ENCODE measurements at places on chromosomes 2 and 18.

DNA sequence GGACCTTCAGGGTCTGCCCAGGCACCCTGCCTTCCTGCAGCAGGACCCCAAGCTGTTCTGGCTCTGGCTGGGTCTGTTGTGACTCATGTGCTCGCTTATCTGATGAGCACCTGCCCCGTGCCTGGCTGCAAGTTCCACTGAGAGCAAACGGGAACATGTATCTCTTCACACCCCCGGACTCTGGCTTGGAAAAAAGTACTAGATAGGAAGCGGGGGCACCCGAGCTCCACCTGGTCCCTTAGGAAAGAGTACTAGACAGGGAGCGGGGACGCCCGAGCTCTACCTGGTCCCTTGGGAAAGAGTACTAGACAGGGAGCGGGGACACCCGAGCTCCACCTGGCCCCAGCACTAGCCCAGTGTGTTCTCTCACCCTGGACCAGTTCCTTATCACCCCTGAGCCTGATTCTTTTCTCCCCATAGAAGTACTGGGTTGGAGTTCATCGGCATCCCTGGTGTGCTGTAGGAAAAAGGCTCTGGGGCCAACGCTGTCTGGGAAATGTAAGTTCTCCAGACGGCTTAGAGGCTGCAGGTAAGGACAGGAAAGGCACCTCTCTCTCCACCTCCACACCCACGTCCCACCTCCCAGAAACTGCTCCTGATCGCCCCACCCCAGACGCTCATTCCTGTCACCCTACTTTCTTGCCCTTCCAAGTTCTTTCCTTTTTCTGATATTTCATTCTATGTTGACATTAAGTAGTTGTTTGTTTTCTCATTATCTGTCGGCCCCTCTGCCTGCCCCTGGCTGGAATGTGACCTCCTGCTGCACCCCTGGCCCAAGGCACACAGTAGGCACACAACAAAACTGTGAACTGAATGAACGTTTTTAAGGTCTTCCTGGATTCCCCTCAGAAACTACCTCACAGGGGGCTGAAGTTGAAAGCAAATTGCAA is 40.2 kb downstream of the HDAC4 start:
- no peak overlapping the region for H3K4me3 ChIP-seq
- H3K27ac ChIP-seq = no peak overlapping the region

DNA sequence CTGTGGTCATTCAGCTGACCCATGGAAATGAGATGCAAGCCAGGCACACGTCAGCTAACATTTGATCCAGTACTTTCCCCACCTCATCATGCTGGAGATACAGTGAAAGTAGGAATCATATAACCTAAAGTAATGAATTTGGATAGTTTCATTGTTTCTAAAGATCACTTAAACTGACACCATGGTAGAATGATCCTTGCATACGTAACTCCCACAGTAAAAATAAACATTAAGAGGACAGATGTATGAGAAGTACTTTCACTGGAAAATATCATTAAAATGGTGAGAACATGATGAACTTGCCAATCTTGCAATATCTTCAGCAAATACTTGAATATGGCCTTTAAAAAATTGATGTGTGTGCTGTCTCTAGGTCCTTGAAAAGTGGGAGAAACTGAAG is 85.4 kb downstream of the MAIP1 start:
- peaks cover 2% of the 10 kb centered on the region for H3K4me1 ChIP-seq
- no peak for DNase-seq
- H3K4me3 ChIP-seq = no peak overlapping the region

DNA sequence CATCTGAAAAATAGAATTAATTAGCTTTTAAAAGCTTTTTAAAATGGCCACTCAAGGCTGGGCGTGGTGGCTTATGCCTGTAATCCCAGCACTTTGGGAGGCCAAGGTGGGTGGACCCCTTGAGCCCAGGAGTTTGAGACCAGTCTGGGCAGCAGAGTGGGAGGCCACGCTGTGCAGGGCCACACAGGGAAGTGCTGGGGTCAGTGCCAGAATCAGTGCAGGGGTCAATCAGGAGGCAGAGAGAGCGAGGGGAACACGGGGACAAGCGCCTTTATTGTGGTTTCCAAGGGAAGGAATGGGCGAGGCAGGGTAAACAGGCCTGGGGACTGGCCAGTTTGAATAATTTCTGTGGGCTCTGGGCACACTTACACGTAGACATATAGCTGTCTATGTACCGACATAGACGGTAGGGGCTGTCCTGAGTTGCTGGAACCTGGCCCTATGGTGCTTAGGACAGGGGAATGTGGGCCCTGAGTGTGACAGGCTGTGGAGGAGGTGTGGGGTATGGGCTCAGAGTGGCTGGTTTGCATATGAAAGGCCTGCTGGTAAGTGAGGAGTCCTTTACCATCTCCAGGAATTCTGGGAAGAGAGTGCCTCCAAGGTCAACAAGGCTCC is 42.9 kb downstream of the DYSF start:
- no peaks in the 10 kb centered on the region for H3K27me3 ChIP-seq
- no peak overlapping the region for H3K4me3 ChIP-seq
- DNase-seq = peak; percentile 65
- peaks cover 13% of the 10 kb centered on the region for H3K4me1 ChIP-seq
- no peaks in the 10 kb centered on the region for H3K36me3 ChIP-seq

DNA sequence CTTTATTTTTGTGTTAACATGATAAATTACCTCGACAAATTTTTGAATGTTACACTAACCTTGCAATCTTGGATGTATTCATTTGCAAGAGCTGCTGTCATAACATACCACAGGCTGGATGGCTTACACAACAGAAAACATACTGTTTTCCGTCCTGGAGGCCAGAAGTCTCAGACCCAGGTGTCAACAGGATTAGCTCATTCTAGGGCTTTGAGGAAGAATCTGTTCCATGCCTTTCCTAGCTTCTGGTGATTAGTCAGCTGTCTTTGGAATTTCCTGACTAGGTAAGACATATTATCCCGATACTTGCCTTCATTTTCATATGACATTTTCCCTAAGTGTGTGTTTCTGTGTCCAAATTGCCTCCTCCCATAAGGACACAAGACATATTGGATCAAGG is 188.6 kb upstream of the CDH19 start:
- no peaks in the 10 kb centered on the region for H3K4me1 ChIP-seq
- no peak overlapping the region for H3K4me3 ChIP-seq
- DNase-seq = no peak
- H3K36me3 ChIP-seq = no peaks in the 10 kb centered on the region
- H3K27me3 ChIP-seq = no peaks in the 10 kb centered on the region
- no peak overlapping the region for H3K27ac ChIP-seq

- DNase-seq = no peak
- H3K4me3 ChIP-seq = no peak overlapping the region
- no peak overlapping the region for H3K27ac ChIP-seq
- H3K27me3 ChIP-seq = no peaks in the 10 kb centered on the region
These were observed 114.2 kb downstream of the SEPTIN10 start for GRCh38 chr2:109499566-109499965.

- no peak overlapping the region for H3K4me3 ChIP-seq
- DNase-seq = no peak
- H3K36me3 ChIP-seq = peaks cover 14% of the 10 kb centered on the region
- H3K27me3 ChIP-seq = no peaks in the 10 kb centered on the region
- no peak overlapping the region for H3K27ac ChIP-seq
These were observed 129.7 kb upstream of the PARD3B start for GRCh38 chr2:204415406-204416181.

DNA sequence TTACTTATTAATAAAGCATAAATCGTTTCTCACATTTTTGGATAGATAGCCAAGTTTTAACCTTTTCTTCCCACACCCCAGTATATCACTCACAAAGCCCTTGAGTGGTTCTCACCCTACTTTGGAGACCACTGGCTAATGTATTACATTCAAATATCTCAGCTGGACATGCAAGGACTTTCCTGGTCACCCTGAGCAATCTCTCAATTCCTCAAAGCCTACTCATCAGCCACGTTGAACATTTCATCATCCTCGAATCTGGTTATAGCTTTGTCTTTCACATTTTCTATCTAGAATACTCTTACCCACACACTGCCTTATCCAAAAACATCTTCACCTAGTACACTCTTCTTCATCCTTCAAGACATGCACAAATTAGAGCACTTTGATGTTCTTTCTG is 71.1 kb upstream of the MAPRE2 start:
- H3K27me3 ChIP-seq = no peaks in the 10 kb centered on the region
- no peak overlapping the region for H3K4me3 ChIP-seq
- no peak overlapping the region for H3K27ac ChIP-seq
- DNase-seq = no peak

DNA sequence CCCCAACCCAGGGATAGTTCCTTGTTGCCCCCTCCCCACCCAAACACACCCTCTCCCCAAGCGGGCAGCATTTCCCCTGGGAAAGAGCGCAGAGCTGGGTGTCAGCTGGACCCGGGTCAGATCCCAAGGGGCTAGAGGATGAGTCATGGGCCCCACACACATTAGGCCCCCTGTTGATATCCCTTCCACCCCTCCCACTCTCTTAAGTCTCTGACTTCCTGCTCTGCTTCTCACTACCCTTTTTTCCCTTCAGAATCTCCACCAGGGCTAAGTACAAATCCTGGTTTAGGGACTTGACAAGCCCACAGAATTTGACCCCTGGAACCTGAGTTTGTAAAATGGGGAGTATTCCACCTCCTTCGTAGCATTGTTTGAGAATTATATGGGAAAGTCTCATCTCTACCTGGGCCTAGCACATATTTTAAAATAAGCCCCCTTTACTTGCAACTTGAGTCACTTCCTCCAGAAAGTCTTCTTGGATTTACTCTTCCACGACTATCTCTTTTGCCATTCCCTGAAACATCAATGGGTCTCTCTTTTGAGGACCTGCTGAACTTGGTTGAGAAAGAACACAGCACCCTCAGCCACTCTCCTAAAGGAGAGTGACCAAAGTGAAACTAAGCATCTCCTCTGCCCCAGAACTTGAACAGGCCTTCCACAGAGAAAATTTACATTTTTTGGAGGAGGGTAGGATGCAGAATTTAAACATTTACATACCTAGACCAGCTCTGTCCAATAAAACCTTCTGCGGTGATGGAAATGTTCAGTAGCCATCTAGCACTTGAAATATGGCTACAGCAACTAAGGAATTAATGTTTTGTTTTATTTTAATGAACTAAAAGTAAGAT is 4.7 kb downstream of the RTKN start:
- H3K4me1 ChIP-seq = peaks cover 3% of the 10 kb centered on the region
- peaks cover 46% of the 10 kb centered on the region for H3K36me3 ChIP-seq
- no peaks in the 10 kb centered on the region for H3K27me3 ChIP-seq
- peak; percentile 55 for DNase-seq
- H3K4me3 ChIP-seq = 0 out of 3 replicates have a peak overlapping the region, but pooled peaks have one; percentile 16

DNA sequence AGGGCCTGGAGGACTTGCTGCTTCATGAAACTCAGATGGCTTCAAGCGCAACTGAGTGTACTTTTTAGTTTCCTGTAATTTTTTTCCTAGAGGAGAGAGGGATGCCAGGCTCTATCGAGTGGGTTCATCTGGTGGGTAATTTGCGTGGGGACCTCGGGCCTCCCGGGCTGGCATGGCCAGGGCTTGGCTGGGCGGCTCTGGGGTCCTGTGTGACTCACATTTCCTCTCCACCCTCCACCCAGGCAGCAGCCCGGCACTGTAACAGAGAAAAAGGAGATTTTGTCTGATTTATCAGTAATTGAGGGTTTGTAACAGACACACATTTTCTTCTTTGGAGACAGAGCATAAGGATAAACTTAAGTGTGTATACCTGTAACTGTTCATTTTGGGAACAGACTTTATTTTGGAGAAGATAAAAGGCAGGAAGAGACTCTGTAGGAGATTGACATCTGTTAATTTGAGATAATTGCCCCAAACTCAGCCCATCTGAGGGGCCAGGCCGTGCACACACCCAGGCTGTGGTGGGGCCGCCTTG is 64.3 kb downstream of the NFATC1 start:
- peaks cover 7% of the 10 kb centered on the region for H3K36me3 ChIP-seq
- H3K4me1 ChIP-seq = no peaks in the 10 kb centered on the region
- H3K27me3 ChIP-seq = no peaks in the 10 kb centered on the region
- H3K27ac ChIP-seq = no peak overlapping the region
- H3K4me3 ChIP-seq = no peak overlapping the region
- no peak for DNase-seq

DNA sequence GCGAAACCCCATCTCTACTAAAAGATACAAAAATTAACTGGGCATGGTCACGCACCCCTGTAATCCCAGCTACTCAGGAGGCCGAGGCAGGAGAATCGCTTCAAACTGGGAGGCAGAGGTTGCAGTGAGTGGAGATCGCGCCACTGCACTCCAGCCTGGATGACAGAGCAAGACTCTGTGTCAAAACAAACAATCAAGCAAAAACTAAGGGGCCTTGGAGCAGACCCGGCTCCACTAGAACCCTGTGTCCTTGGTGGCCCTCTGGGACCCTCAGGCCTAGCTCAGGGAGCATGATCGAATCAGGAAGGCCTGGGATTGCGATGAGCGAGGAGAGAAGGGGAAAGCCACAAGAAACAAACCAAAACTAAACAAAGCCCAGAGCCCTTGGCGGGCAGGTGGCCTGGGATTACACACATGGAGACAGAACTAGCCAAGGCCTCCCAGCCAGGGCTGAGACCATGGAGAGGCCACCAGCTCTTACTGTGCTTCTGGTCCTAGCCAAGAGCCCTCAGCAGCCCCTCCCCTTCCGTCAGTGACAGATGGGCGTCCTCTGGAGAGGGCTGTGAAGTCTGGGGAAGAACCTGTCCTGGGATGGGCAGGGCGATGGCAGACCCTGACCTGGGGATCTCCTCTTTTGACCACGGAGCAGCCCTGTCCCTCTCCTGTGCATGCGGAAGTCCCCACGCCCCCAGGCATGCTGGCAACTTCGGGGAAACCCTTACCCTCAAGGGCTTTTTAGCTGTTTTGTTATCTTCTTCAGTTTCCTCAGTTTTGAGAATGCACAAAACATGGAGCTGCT is 27.4 kb upstream of the CATIP start:
- no peaks in the 10 kb centered on the region for H3K27me3 ChIP-seq
- no peak overlapping the region for H3K27ac ChIP-seq
- peaks cover 7% of the 10 kb centered on the region for H3K4me1 ChIP-seq
- no peak overlapping the region for H3K4me3 ChIP-seq

DNA sequence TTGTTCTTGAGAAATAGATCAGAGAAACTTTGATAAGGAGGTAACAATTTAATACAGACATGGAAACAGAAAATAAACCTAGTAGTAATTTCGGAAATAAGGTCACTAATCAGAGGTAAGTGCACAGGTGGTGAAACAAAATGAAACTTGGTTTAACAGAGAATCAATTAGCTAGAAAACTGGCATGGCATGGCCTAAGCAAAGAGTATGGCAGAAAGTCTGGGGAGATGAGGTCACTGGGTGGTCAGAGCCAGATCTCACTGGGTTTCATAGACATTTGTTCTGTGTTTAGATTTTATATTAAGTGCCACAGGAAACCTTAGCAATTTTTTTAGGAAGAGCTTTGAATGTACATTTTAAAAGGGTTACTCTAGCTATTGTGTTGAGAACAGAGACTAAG is 1216.0 kb upstream of the PIK3C3 start:
- no peaks in the 10 kb centered on the region for H3K4me1 ChIP-seq
- H3K27ac ChIP-seq = no peak overlapping the region
- H3K27me3 ChIP-seq = no peaks in the 10 kb centered on the region
- no peak overlapping the region for H3K4me3 ChIP-seq
